Caco-2 (cell line): ENCODE measurements at places on chromosomes 6 and 20. TPM values are rescaled to one million over a fixed set of nuclear protein-coding genes. Genes with fewer than 3 reads are reported as not detected.

- no peak for DNase-seq
Measured at GRCh38 chr6:152151920-152152319, 344.4 kb downstream of the ESR1 start.

- peak; percentile 67 for DNase-seq
Measured at GRCh38 chr6:26097268-26097875, 10.1 kb downstream of the HFE start.

DNA sequence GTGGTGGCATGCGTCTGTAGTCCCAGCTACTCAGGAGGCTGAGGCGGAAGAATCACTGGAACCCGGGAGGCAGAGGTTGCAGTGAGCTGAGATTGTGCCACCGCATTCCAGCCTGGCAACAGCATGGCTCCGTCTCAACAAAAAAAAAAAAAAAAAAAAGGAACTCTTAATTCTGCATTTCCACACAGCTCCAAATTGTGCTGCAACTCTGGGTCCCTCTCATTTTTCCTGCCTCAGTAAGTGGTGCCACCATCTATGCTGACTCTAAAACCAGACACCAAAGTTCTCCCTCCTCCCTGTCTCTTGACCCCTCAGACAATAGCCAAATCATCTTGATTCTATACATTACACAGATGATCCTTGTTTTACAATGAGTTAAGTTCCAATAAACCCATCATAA lies 133.9 kb downstream of the BTBD9 start:
- DNase-seq = no peak

DNA sequence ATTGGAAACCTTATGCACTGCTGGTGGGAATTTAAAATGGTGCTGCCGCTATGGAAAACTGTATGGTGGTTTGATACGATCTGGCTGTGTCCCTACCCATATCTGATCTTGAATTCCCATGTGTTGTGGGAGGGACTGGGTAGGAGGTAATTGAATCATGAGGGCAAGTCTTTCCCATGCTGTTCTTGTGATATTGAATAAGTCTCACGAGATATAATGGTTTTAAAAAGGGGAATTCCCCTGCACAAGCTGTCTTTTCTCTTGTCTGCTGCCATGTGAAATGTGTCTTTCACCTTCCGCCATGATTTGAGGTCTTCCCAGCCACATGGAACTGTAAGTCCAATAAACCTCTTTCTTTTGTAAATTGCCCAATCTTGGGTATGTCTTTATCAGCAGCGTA lies 4.9 kb downstream of the TAP2 start:
- DNase-seq = no peak

DNA sequence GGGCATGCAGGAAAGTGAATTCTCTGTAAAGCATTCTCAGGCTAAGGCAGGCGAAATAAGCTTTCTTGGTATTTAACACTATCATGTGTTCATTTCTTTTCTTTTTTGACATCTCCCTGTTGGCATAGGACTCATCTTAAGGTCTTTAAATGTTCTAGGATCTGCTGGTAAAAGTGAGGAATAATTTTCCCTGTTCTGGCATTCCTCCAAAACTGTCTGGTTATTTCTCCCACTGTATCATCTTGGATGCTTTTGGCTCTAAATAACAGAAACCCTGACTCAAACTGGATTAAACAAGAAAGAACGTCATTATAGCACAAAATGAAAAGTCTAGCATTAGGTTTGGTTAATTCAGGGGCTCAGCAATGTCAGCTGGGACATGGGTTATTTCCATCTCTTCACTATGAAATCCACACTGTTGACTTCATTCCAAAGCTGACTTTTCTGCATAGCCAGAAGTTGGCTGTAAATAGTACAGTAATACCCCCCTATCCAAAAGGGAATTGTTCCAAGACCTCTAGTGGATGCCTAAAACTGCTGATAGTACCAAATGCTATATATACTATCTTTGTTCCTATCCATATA lies 37.9 kb upstream of the SNAP25 start:
- DNase-seq = no peak

- DNase-seq = peak; percentile 86
Measured at GRCh38 chr20:53623454-53624211, 30.0 kb upstream of the ZNF217 start.

DNA sequence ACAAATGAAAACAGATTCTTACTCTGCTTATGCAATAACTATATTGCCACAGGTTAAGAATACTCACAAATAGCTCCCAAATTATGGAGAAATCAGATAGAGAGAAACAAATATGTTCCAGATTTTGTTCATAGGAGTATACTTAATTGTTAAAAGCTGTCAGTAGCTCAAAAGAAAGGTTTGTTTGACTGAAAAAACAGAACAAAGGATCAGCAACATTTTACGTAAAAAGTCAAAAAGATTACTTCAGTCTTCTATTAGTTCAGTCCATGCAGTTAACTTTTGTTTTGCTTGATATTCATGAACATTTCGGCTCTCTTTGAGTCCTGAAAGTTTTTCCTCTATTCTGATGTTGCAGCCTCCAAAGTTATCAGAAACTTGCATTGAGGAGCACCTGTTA lies 13.4 kb upstream of the NANP start:
- DNase-seq = no peak

- peak; percentile 38 for DNase-seq
Measured at GRCh38 chr20:63087236-63087871, 80.6 kb upstream of the BHLHE23 start.

DNA sequence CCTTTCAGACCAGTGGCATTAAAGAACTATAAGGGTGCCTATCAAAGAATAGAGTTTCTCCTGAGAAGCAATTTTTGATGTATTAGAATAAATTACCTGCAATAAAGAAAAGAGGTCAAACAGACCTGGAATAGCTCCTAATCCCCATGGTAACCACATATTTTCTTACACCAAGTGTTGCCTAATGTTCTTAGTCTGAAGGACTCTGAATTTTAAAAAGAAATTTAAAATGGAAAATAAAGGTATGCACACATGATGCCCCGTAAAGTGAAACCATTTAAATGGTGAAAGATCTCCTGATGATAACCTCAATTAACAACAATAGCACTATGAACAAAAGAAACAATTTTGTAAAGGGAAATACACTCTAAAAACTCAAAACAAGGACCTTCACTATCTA lies 55.1 kb upstream of the LOC128125822 start:
- no peak for DNase-seq

GRCh38 chr6:41451039-41451438 lies 95.1 kb upstream of the FOXP4 start:
- DNase-seq = peak; percentile 65

DNA sequence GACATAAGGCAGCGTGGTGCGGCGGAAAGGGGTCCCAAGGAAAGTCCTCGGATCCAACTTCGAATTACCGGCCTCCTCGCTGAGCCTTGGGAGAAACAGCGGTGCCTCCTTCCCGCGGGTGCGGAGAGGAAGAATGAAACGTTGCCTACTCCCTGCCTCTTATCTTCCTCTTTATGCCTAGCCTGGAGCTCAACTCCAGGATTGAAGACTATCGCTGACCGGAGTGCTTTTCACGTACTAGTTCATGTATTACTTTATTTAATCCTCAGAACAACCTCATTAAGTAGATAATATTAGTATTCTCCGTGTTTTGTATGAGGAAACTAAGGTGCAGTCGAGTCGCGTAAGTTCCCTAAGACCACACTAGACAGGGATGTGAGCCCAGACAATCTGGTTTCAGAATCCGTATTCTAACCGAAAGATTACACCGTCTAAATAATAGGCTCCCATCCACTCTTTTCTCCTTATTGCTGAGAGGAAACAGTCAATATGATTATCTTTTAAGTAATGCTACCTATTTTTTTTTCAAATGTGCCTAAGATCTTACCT lies 793 bp upstream of the PDSS2 start:
- no peak for DNase-seq

GRCh38 chr6:17585766-17586490 lies 14.2 kb upstream of the FAM8A1 start:
- peak; percentile 40 for DNase-seq

- no peak for DNase-seq
Measured at GRCh38 chr6:11214901-11215300, 17.6 kb downstream of the NEDD9 start.

- DNase-seq = no peak
Measured at GRCh38 chr6:152091201-152091600, 283.7 kb downstream of the ESR1 start.

- no peak for DNase-seq
Measured at GRCh38 chr6:6678811-6679210, 90.3 kb downstream of the LY86 start.

DNA sequence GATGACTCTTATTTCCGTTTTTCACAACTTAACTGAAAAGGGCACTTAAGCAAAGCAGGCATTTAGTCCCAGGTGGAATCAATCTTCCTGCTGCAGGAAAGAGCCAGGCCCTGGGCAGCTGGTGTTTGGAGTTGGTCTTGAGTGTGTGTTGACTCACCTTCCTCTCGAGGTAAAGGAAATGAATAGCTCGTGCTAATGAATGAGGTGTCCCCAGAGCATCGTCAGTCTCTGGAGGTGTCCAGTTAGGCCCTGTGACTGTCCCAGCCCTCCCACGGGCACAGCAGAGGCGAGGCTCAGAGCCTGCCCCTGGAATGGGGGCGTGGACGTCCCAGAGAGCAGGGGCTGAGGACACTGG lies 277.7 kb downstream of the NRN1 start:
- DNase-seq = no peak

- no peak for DNase-seq
Measured at GRCh38 chr6:144647406-144647964, 362.4 kb downstream of the UTRN start.

- DNase-seq = no peak
Measured at GRCh38 chr6:33692760-33693158, 18.7 kb downstream of the UQCC2 start.

DNA sequence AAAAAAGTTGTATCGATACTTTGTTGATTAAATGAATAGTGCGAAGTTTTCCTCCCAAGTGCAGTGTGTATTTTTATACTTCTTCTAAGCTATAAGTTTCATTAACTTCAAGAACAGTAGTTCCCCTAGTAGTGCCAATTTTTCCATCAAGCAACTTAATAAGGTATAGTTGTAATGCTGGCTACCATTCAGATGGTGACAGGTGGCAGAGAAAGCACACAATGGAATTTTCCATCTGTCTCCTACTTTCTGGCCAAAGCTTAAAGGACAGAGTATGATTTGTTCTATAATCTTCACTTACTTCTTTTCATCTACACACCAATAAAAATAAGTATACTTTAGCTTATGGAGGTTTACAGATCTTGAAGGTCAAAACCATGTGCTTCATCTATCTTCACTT lies 431.1 kb downstream of the NKAIN2 start:
- no peak for DNase-seq

GRCh38 chr6:144315981-144316861 lies 31.1 kb downstream of the UTRN start:
- no peak for DNase-seq

- no peak for DNase-seq
Measured at GRCh38 chr20:57396984-57397692, 5.9 kb downstream of the RBM38 start.

DNA sequence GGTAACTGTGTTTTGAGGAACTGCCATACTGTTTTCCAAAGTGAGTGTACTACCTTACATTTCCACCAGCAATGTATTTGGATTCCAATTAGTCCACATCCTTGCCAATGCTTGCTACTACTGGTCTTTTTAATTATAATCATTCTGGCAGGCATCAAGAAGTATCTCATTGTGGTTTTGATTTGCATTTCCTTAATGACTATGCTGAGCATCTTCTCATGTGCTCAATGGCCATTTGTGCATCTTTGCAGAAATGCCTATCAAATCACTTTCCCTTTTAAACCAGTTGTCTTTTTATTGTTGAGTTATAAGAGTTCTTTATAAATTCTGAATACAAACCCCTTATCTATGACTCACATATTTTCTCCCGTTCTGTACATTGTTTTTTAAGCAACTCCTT lies 75.9 kb downstream of the ATG5 start:
- DNase-seq = no peak

GRCh38 chr20:13670160-13670559 lies 31.4 kb upstream of the TASP1 start:
- no peak for DNase-seq

GRCh38 chr6:1208876-1209275 lies 103.0 kb upstream of the FOXQ1 start:
- DNase-seq = no peak

DNA sequence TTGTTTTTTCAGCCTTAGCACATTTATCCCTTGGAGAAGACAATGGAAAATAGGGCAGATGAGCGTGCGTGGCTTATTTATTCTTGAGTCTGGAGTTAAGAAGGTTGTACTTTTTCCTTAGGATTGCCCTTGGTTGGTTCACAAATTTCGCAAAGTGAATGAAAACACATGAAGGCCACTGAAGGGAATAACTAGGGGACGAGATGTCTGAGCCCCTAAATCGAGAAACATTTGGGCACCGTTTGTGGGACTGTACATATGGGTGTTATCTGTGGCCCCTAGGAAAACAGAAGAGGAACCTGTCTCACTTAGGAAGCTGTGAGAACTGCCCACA lies 19.4 kb upstream of the TRIM27 start:
- DNase-seq = no peak

GRCh38 chr6:1498491-1499113 lies 109.2 kb downstream of the FOXF2 start:
- DNase-seq = no peak

DNA sequence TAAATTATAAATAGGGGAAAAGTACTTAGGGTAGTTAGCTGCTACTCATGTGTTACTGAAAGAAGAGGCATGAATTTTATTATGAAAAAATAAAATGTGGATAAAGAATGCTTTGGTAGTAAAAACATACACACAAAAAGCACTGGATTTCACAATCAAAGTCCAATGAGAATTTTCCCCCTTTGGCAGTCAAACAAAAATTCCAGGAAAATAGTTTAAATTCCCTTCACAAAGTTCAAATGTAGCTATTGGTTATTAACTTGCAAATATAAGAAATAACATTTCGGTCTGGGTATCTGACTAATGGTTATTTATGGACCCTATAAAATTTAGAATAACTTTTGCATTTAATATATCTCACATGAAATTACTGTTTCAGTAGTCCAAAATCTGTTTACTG lies 210.4 kb downstream of the FOXC1 start:
- no peak for DNase-seq

CST2 gene
- total RNA-seq = not detected in 2 replicates

C6orf52 gene
- total RNA-seq = 3.1 and 4.3 TPM in 2 replicates

TBXT gene
- not detected in 2 replicates for total RNA-seq

BTN1A1 gene
- 7.3 and 8.3 TPM in 2 replicates for total RNA-seq

GNAS-AS1 gene
- total RNA-seq = 4.2 and 5.1 TPM in 2 replicates

PROKR2 gene
- total RNA-seq = not detected in 2 replicates

LHFPL5 gene
- not detected in 2 replicates for total RNA-seq

NINL gene
- total RNA-seq = 11.2 and 13.6 TPM in 2 replicates

KIF25 gene
- not detected in 2 replicates for total RNA-seq

BCAS1 gene
- 1.2 and 2.0 TPM in 2 replicates for total RNA-seq

BMP2 gene
- 24.3 and 27.3 TPM in 2 replicates for total RNA-seq

NMBR gene
- total RNA-seq = not detected in 2 replicates

PCIF1 gene
- 66.5 and 75.9 TPM in 2 replicates for total RNA-seq

ARFGEF3 gene
- total RNA-seq = 5.2 and 5.6 TPM in 2 replicates

DSP gene
- 191 and 193 TPM in 2 replicates for total RNA-seq

SLC17A2 gene
- total RNA-seq = not detected in 2 replicates

FAM83B gene
- 16.9 and 21.1 TPM in 2 replicates for total RNA-seq

ERVFRD-1 gene
- 0.29 and 0.58 TPM in 2 replicates for total RNA-seq

PRKN gene
- total RNA-seq = 0.34 TPM in 1 of 2 replicates, not detected in the other

HSPA12B gene
- total RNA-seq = not detected in 2 replicates

VIP gene
- not detected in 2 replicates for total RNA-seq

PNPLA1 gene
- 0.19 and 0.25 TPM in 2 replicates for total RNA-seq
